ENCODE measurements at places on chromosomes 2 and 18.
A peak's percentile ranks its signal among the peaks of the same experiment; 100 is the strongest.

GRCh38 chr2:97005353-97005752 is 19.0 kb upstream of the FAM178B start:
- no peak for DNase-seq

- no peak for DNase-seq
Measured at GRCh38 chr2:161625314-161625919, 1.2 kb downstream of the SLC4A10 start.

- no peak for DNase-seq
Measured at GRCh38 chr2:206256706-206257205, 17.7 kb upstream of the ZDBF2 start.

GRCh38 chr18:38693104-38693503 is 1127.5 kb upstream of the CELF4 start:
- DNase-seq: no peak

- peak; percentile 18 for DNase-seq
Measured at GRCh38 chr2:120434492-120435308, 88.8 kb downstream of the INHBB start.

- no peak for DNase-seq
Measured at GRCh38 chr2:162164802-162165201, 12.8 kb upstream of the GCG start.

DNA sequence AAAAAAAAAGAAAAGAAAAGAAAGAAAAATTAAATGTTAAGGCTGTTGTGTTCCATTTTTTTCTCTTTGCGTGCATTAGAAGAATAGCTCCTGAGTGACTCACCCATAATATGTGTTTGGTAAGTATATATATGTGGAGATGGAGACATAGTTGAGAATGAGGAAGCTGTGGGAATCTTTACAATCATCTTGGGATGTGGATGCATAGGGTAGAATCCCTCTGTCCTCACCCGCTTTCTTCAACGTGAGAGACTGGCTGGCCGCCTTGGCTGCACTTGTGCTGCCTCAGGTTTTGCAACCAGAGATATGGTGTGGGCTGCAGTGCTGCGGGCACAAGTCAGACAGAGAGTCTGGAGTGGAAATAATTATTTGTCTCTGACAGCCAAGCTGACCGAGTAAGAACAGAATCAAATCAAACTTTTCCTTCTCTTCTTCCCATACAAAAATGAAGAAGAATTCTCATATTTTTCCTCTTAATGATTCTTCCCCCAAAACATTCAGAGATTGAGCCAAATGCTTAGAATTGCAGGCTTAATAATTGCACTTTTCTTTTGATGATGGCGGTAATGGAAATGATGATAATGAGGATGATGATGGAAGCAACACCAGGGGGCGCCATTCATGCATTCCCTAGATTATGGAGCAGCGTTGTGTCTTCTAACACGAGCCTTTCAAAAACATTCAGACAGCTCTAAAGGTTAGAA is 48.5 kb downstream of the SERPINB7 start:
- no peak for DNase-seq

- no peak for DNase-seq
Measured at GRCh38 chr18:35473562-35473961, 24.2 kb downstream of the INO80C start.
